NCI-H510A (cell line): ENCODE measurements at places on chromosomes 2 and 18.

DNA sequence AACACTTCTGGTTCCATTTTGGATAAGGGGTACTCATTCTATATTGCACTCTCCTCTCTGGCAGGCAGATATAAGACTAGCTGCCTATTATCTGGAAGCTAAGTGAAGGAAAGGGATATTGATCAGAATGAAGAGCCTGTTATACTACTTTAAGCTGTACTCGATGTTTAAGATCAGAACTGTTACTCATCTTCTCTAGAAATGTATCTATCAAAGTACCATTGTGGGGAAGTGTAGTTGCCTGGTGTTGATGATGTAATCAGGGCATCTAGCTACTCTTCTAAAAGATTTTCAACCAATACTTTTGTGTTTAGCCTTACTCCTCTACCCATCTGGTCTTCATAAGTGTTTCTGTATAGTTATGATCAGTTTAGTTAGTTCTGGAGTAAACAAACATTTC, 5.8 kb downstream of the CAMKMT start:
- no peak for DNase-seq

- DNase-seq = no peak
Measured at GRCh38 chr2:39728941-39729351, 50.1 kb downstream of the THUMPD2 start.

DNA sequence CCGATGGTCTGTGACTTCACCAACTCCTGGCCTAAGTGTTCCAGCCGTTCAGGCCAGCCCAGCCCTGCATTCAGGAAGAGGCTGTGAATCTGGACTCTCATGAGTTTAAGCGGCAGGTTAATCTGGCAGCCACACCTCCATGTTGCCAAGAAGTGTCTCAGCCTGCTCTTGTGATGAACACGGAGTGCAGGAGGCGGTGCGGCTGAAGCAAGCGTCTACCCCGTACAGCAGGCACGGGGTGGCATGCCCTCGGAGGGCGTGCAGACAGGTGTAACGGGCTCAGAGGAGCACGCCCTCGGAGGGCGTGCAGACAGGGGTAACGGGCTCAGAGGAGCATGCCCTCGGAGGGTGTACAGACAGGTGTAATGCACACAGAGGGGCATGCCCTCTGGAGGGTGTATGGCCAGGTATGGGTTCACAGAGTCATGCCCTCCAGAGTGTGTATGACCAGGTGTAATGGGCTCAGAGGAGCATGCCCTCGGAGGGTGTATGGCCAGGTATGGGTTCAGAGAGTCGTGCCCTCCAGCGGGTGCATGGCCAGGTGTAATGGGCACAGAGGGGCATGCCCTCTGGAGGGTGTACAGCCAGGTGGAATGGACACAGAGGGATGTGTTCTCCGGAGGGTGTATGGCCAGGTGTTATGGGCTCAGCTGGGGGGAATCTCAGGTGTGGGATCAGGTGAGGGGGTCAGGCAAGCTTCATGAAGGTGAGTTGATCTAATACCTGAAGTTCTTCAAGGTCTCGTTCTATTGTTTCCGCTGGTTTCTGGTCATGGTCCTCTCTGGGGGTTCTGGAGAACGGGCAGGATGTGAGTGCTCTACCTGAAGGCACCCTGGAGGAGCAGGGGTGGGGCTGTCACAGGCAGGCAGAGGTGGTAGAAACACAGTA, 22.6 kb downstream of the CROCC2 start:
- DNase-seq = no peak

DNA sequence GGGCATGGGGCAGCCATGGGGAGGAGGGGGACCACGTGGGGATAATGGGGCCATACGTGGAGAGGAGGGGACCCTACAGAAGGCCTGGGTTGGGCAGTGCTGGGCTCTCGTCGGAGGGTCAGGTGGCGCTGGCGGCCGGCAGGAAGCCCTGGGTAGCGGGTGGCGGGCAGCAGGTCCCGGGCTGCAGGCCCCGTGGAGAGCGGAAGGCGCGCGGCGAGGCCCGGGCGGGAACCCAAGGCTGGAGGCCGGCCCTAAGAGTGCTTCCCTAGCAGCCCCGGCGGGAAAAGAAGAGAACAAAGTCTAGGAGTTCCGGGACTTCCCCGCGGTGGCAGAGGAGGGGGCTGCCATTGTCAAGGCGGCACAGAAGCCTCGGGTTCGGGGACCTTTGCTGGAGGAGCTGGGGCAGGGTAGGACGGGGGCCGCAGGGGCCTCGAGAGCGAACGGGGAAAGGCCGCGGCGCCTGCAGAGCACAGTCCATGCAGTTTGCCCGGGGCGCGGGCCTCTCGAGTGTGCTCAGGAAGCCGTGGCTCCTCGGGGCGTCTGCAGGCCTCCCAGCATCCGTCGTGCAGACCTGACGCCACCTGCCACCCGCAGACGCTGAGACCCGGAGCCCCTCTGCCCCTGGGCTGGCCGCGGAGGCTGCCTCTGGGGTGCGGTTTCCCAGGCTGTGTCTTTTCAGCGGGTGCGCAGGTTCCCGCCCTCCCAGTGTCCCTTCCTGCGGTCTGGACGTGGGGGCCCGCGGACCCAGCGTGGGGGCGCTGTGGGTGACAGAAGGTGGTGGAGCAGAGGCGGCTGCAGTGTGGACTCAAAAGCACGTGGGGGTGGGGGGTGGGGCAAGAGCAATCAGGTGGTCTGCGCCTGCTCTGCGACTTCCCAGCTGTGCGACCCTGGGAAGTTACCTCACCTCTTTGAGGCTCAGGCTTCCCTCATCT, 19.4 kb upstream of the NCL start:
- no peak for DNase-seq

DNA sequence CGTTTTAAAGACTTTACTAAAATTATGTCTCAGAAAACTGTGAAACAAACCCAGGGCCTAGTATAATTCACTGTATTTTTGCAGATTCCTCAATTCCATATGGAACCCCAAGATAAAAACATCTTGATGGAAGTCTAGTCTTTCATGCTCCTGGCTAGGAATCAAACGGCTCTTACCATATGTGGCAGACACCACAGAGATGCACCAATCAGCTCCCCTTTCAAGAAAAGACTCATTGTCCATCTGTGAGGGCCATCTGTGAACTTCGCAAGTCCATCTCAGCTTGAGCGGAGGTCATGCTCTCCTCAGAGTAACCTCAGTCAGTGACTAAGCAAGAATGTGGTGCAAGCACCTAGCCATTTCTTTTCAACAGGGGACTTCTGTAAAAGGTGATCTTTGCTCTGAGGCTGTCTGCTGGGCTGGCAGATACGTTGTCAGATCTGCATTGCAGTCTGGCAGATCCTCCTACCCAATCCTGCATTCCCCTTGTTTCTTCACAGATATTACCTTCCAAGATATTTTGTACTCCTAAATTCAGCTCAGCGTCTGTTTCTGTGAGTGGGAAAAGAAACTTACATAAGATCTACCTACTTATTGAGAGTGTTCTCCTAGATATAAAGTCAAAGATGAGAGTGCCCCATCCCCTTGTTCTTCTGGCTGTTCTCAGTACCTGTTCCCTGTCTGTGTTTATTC, 419.3 kb downstream of the SPAG16 start:
- DNase-seq = no peak

DNA sequence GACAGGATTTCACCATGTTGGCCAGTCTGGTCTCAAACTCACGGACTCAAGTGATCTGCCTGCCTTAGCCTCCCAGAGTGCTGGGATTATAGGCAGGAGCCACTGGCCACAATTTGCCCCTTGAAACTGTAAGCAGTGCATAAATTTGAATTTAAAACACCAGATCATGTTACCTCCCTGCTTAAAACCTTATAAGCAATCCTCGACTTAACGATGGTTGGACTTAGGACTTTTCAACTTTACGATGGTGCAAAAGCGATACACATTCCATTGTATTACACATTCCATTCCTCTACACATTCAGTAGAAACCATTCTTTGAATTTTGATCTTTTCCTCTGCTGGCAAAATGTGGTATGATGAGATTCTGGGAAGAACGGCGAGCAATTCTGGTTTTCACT, 23.2 kb upstream of the EFR3B start:
- no peak for DNase-seq

DNA sequence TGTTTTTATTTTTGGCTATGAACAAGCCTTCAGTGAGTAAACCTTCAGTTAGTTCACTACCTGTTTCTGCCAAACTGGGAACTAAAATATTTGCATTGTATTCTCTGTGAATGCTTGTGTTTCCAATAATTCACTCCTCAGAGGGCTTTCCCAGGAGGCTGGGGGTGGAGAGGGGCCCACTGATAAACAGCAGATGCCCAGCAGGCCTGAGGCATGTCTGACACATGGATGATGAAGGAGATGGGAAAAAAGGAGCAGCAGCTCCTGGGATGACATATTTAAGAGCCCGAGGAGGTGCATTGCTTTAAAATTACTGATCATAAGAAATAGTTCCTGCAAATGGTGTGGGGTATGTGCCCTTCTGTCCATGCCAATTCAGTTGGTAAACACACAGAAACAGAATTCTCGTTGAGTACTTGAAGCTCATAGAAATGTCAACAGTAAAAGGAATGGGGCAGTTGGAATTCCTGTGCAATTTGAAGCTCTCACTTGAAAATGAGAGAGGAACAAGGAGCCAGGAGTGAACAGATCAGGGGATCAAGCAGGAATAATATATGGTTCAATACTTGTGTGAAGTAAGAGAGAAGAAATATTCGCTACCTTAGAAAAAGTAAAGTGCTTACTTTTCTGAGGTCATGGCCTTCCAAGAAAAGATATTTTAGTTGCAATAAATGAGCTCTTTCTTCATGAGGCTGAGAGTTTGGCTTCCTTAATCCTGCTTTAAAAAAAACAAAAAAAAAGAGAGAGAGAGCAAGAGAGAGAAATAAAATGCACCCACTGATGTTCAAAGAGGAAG, 22.0 kb upstream of the HNMT start:
- DNase-seq = no peak

DNA sequence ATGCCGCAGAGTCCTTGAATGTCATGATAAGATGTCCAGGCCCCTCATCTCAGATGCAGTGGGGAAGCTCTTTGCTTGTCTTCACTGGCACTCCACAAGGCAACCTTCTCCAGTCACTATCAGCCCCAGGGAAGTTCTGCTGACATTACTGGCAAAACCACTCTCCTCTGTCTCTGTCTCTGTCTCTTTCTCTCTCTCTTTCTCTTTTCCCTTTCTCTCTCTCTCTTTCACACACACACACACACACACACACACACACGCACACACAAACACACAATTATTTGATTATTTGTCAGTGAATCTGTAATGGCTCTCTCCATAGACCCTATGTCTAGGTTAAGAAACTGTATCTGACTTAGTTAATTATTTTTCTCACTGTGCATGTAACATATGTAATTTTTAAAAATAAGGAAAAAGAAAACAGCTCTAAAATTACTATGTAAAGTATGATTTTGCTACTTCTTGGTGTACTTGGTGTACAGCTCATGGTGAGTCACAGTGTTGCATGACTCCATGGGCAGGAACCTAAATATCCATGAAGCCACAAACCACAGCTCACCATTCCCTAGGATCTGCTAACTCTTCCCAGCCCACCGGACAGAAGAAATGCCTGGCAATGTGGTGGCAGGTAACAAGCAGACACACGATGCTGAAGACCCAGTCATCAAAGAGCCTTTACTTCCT, 594.9 kb upstream of the ID2 start:
- DNase-seq = no peak

DNA sequence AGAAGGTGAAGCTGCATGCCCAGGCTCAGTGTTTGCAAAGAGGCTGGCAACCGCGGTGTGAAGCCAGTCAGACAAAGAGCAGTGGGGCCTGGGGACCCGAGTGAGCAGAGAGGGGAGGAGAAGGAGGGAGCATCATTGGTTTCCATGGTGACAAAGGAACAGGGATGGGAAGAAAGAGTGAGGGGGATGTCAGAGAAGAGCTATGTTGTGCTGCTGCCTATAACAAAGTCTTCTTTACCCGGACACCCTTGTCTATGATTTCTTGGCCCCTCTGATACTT, 14.5 kb downstream of the TMEM247 start:
- no peak for DNase-seq

GRCh38 chr2:45134014-45134413, 124.8 kb upstream of the SIX2 start:
- DNase-seq = no peak

- DNase-seq = no peak
Measured at GRCh38 chr18:24979235-24979634, 372.7 kb downstream of the ZNF521 start.

GRCh38 chr2:179787601-179788000, 73.8 kb downstream of the ZNF385B start:
- no peak for DNase-seq

DNA sequence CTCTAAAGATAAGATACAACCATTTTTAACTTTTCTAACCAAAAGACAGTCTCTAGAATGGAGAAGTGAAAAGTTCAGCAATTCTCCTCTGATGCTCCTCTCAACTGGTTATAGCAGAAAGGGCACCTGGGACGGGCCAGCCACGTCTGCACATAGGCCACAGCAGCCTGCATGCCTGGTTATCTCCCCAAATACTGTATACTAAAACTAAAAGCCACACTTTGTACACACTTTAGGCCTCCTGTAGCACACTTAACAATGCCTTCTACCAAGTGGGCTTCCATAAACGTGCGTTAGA, 179.1 kb downstream of the ANKRD44 start:
- no peak for DNase-seq

DNA sequence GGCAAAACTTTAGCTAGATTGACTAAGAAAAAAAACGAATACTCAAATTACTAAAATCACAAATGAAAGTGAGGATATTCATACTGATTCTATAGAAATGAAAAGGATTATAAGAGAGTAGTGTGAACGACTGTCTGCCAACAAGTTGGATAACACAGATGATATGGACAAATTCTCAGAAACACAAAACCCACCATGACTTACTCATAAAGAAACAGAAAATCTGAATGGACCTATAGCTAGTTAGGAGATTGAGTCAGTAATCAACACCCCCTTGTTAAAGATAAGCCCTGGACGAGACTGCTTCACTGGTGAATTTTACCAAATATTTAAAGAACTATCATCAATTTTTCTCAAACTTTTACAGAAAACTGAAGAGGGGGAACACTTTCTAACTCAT, 108.8 kb upstream of the TMEM200C start:
- DNase-seq = no peak

DNA sequence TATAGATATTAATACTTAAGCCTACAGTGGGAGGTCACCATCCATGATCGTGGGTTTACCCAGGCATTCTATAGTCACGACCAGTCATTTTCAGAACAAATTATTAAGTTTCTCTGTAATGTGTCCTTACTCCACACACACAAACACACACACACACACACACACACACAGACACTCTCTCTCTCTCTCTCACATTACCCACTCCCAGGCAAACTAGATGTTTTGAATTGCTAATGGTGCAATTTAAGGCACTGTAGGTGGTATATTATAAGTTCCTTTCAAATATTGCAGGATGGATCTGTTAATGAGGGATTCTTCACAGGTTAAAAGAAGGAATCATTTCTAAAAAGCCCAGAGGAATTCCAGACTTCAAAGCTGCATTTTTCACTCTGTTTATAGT, 657.8 kb downstream of the MBD2 start:
- DNase-seq = no peak

GRCh38 chr2:111657351-111657975, 226.5 kb downstream of the ANAPC1 start:
- no peak for DNase-seq

GRCh38 chr18:57775937-57776336, 27.2 kb downstream of the ATP8B1 start:
- DNase-seq = no peak

GRCh38 chr2:66872081-66872985, 437.4 kb downstream of the MEIS1 start:
- DNase-seq = no peak

- DNase-seq = no peak
Measured at GRCh38 chr18:54149078-54149697, 75.3 kb downstream of the MBD2 start.

- DNase-seq = no peak
Measured at GRCh38 chr18:22838639-22839277, 94.4 kb upstream of the RBBP8 start.
